Esophagus squamous epithelium (tissue), 5 donors: ENCODE measurements at places on chromosomes 1 and 21. TPM values are rescaled to one million over a fixed set of nuclear protein-coding genes. Genes with fewer than 3 reads are reported as not detected.

DNA sequence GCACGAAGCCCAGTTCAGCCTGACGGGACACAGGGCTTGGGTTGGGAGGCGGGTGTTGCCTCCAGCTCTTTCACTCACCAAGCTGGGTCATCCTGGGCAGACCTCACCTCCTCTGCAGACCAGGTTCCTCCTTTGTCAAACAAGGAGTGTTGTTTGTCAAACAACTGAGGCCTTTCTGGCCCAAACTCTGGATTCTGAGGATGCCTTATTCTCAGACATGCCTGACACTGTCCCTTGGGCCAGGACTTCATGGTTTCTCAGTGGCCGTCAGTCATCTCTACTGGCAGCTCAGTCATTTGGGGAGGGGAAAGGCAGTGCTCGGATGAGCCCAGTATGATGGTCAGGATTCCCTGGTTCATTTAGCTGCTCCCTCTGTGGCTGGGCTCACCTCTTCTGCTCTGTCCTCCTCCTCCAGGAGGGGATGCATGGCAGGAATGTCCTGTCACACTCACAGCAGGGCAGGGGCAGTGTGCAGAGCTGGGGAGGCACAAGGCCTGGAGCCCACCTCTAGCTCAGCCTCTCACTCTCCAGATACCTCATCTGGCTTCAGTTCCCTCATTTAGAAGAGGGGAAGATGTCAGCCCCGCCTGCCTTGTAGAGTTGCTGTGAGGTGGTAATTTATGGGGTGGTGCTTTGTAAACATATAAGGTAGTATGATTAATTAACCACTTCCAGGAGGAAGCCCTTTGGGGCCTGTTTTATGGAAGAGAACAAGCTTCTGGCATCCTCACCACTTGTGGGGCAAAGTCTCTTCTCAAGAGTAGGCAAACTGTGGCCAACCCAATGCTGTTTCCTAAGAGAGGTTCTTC, 20.6 kb downstream of the SLC2A1 start:
- no peak for DNase-seq
- no peaks in the 10 kb centered on the region for H3K36me3 ChIP-seq
- H3K27me3 ChIP-seq = no peaks in the 10 kb centered on the region
- H3K4me3 ChIP-seq = no peak overlapping the region

GRCh38 chr1:10629091-10629815, 154.5 kb downstream of the PEX14 start:
- peak overlapping the region; percentile 43 for H3K27ac ChIP-seq
- peaks cover 54% of the 10 kb centered on the region for H3K4me1 ChIP-seq
- no peaks in the 10 kb centered on the region for H3K27me3 ChIP-seq

DNA sequence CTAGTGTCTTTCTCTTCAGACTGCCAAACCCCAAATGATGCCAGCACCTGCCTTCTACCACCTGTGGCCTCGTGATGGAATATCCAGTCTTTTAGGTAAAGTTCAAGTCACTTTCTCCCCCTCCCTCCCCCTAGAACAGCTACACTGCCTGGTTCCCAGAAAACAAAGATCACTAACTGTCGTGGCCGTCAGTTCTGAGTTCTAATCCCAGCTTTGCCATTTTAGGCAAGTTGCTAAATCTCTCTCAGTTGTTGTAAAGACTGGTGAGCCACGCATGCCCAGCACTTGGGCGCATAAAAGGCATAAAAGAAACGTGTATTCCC, 648 bp upstream of the TRAPPC3 start:
- peak overlapping the region; percentile 98 for H3K27ac ChIP-seq
- no peaks in the 10 kb centered on the region for H3K27me3 ChIP-seq
- DNase-seq = no peak
- peaks cover 38% of the 10 kb centered on the region for H3K4me1 ChIP-seq
- H3K36me3 ChIP-seq = no peaks in the 10 kb centered on the region

GRCh38 chr1:222641269-222641948, 23.5 kb downstream of the MIA3 start:
- H3K4me3 ChIP-seq = no peak overlapping the region
- no peaks in the 10 kb centered on the region for H3K36me3 ChIP-seq
- DNase-seq = no peak
- H3K27me3 ChIP-seq = no peaks in the 10 kb centered on the region

DNA sequence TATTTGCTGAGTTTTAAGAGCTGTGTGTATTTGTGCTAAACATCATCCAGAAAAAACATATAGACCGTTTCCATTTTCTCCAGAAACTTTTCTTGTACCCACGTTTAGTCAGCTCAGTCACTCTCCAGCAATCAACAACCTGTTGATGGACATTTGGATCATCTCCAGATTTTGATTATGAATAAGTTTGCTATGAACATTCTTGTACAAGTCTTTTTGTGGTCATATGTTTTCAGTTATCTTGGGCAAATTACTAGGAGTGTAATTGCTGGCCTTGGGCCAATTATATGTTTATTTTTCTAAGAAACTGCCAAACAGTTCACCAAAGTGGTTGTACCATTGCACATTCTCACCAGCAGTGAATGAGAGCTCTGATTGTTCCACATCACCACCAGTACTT, 221.8 kb downstream of the CENPF start:
- no peaks in the 10 kb centered on the region for H3K4me1 ChIP-seq
- H3K27ac ChIP-seq = no peak overlapping the region
- H3K4me3 ChIP-seq = no peak overlapping the region

SPRR2E gene
- 591 TPM for total RNA-seq

DNA sequence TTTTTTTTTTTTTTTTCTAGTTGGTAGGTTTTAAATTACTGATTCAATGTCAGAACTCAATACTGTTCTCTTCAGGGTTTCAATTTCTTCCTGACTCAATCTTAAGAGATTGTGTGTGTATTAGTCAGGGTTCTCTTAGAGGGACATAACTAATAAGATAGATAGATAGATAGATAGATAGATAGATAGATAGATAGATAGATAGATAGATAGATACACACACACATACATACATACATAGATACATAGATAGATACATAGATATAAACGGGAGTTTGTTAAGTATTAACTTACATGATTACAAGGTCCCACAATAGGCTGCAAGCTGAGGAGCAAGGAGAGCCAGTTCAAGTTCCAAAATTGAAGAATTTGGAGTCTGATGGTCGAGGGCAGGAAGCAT, 251.3 kb downstream of the SMYD3 start:
- no peak for DNase-seq
- no peaks in the 10 kb centered on the region for H3K36me3 ChIP-seq
- H3K27ac ChIP-seq = no peak overlapping the region
- H3K27me3 ChIP-seq = no peaks in the 10 kb centered on the region
- H3K4me3 ChIP-seq = no peak overlapping the region

GRCh38 chr1:207004931-207005830, 27.4 kb downstream of the C1orf116 start:
- H3K36me3 ChIP-seq = no peaks in the 10 kb centered on the region
- peaks cover 68% of the 10 kb centered on the region for H3K4me1 ChIP-seq
- DNase-seq = no peak
- no peaks in the 10 kb centered on the region for H3K27me3 ChIP-seq

- H3K27me3 ChIP-seq = no peaks in the 10 kb centered on the region
Observed at GRCh38 chr21:21688889-21689288, 690.7 kb downstream of the NCAM2 start.

- no peak overlapping the region for H3K27ac ChIP-seq
- no peaks in the 10 kb centered on the region for H3K27me3 ChIP-seq
- no peak for DNase-seq
- H3K4me1 ChIP-seq = no peaks in the 10 kb centered on the region
- no peak overlapping the region for H3K4me3 ChIP-seq
Observed at GRCh38 chr1:248406721-248407692, 4.2 kb downstream of the OR2T1 start.

DNA sequence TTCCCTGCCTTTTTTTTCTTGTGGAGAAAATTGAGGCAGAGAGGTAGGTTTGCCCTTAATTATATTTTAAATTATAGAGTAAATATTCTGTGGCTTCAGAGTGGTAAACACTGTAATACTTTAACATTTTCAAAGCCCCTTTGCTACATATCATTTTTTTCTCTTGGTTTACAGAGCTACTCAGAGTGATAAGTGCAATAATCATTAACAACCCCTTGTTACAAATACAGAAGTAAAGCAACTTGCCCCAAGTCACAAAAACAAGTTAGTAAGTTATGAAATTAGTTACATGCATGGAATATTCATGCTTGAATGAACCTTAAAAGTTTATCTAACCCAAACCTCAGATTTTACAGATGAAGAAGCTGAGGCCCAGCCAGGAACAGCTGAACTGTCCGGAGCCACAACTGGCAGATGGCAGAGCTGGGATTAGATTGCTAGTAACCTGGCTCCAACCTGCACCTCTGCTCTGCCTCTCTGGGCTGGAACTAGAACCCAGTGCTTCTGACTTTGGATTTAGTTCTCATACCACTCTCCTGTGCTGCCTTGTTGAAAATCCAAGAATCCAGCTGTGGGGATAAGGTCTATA, 48.7 kb downstream of the TNN start:
- H3K4me3 ChIP-seq = no peak overlapping the region
- H3K36me3 ChIP-seq = no peaks in the 10 kb centered on the region
- H3K27ac ChIP-seq = no peak overlapping the region
- H3K27me3 ChIP-seq = no peaks in the 10 kb centered on the region
- no peaks in the 10 kb centered on the region for H3K4me1 ChIP-seq

DNA sequence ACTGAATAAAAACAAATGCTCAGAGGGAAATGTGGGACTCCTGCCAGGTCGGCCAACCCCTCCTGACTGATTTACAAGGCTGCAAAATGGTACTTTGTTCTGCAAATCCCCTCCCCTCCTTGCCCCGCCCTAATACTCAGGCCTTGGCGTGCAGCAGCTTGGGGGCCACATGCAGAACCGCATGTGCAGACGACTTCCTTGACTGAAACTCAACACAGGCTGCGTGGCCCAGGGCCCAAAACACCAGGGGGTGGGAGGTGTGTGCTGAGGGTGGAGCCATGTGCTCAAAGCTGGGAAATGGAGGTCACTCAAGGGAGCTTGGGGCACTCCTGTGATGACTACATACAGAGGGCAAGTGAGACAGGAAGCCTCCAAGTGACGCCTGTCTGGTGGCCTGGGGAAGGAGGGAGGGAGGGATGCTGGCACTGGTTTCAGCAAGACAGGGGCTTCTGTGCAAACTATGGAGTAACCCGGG, 87.2 kb downstream of the MRPL37 start:
- peaks cover 86% of the 10 kb centered on the region for H3K4me1 ChIP-seq
- H3K27me3 ChIP-seq = no peaks in the 10 kb centered on the region
- no peaks in the 10 kb centered on the region for H3K36me3 ChIP-seq
- H3K4me3 ChIP-seq = no peak overlapping the region
- peak overlapping the region; percentile 75 for H3K27ac ChIP-seq

DNA sequence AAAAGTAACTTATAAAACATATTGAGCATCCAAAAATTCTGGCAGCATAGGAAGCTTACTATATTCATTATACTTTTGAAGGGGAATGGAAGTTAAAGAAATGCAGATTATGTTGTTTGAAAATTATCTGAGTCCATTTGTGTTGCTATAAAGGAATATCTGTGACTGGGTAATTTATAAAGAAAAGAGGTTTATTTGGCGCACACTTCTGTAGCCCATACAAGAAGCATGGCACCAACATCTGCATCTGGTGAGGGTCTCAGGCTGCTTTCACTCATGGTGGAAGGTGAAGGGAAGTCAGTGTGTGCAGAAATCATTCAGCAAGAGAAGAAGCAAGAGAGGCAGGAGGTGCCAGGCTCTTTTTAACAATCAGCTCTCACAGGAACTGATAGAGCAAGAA, 55.5 kb upstream of the BACH1 start:
- no peak overlapping the region for H3K27ac ChIP-seq
- DNase-seq = no peak
- peaks cover 26% of the 10 kb centered on the region for H3K4me1 ChIP-seq
- H3K4me3 ChIP-seq = no peak overlapping the region
- no peaks in the 10 kb centered on the region for H3K36me3 ChIP-seq

- H3K4me3 ChIP-seq = peak overlapping the region; percentile 79
- peaks cover 58% of the 10 kb centered on the region for H3K4me1 ChIP-seq
- peaks cover 59% of the 10 kb centered on the region for H3K36me3 ChIP-seq
Observed at GRCh38 chr1:155932487-155932886, 1.7 kb downstream of the KHDC4 start.

GRCh38 chr1:212354464-212354863, 60.2 kb downstream of the PACC1 start:
- no peaks in the 10 kb centered on the region for H3K27me3 ChIP-seq
- peaks cover 25% of the 10 kb centered on the region for H3K36me3 ChIP-seq
- H3K4me3 ChIP-seq = no peak overlapping the region
- DNase-seq = no peak
- H3K27ac ChIP-seq = no peak overlapping the region

ICOSLG gene
- total RNA-seq = 4.6 TPM

DNA sequence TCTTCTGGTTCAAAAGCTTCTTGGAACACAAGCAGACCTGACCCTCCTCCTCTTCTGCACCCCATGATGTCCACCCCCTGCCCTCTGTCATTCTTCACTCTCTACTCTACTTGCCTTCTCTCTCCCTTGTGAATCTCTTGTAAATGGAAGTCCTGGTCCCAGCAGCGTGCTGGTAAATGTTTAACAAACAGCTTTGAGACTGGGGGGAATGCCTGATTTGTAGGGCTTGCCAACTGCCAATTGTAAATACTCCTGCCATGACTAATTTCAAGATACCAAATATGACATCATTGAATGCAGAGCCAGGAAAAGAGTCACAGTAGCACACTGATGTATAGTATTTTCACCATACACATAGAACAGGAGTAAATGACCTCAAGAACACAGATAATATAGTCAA, 40.9 kb upstream of the LRRN2 start:
- no peak overlapping the region for H3K27ac ChIP-seq
- no peaks in the 10 kb centered on the region for H3K4me1 ChIP-seq
- DNase-seq = no peak

DNA sequence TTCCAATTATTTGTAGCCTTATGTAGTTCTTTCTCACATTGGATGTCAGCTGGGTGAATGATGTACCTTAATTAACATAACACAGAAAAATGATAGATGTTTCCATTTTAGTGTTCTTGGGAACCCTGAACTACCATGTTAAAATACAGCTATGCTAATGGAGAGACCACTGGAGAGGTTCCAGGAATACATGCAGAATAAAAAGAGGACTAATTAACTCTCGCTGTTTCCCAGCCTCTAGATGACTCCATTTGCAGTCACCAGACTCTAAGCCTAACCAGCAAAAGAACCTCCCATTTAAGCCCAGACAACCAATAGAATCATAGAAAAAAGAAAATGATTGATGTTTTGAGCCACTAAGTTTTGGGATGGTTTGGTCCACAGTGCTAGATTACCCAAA, 36.2 kb downstream of the CLCA4 start:
- H3K4me3 ChIP-seq = no peak overlapping the region
- H3K27me3 ChIP-seq = no peaks in the 10 kb centered on the region
- peaks cover 10% of the 10 kb centered on the region for H3K36me3 ChIP-seq
- no peaks in the 10 kb centered on the region for H3K4me1 ChIP-seq
- no peak overlapping the region for H3K27ac ChIP-seq

DNA sequence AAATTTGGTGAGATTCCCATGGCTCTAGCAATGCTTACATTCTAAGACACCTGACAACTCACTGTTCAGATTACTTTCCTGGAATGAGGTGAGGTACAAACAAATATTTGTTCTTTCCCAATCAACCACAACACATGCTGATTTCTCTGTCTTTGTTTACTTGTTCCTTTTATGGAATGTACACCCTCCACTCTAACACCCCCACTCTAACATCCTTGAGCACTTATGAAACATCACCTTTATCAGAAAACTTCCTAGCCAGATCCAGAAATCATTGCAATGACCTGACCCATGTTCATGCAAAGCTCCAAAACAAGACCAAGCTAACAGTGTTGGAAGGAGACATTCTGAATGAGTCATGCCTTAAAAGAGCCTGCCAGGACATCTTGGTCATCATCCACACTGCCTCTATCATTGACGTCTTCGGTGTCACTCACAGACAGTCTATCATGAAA, 35.5 kb downstream of the HSD3B1 start:
- H3K27ac ChIP-seq = no peak overlapping the region
- no peaks in the 10 kb centered on the region for H3K36me3 ChIP-seq
- H3K4me1 ChIP-seq = no peaks in the 10 kb centered on the region
- no peak overlapping the region for H3K4me3 ChIP-seq
- no peaks in the 10 kb centered on the region for H3K27me3 ChIP-seq
